ENCODE measurements at places on chromosomes 5 and 9.

DNA sequence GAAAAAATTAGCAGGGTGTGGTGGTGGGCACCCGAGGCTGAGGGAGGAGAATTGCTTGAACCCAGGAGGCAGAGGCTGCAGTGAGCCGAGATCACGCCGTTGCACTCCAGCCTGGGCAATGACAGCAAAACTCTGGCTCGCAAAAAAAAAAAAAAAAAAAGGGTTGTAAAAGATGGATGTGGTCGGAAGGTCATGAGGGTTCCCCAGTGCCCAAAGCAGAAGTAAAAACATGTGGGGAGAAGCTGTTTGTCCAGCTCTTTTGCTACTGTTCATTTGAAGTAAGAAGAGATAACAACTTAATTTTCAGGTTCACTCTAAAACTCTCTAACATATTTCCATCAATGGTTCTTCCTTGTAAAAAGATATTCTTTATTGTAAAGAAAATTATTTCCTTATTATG is 57.1 kb upstream of the GOLPH3 start:
- DNase-seq: no peak

GRCh38 chr5:159825551-159826051 is 90.7 kb upstream of the ADRA1B start:
- no peak for DNase-seq

DNA sequence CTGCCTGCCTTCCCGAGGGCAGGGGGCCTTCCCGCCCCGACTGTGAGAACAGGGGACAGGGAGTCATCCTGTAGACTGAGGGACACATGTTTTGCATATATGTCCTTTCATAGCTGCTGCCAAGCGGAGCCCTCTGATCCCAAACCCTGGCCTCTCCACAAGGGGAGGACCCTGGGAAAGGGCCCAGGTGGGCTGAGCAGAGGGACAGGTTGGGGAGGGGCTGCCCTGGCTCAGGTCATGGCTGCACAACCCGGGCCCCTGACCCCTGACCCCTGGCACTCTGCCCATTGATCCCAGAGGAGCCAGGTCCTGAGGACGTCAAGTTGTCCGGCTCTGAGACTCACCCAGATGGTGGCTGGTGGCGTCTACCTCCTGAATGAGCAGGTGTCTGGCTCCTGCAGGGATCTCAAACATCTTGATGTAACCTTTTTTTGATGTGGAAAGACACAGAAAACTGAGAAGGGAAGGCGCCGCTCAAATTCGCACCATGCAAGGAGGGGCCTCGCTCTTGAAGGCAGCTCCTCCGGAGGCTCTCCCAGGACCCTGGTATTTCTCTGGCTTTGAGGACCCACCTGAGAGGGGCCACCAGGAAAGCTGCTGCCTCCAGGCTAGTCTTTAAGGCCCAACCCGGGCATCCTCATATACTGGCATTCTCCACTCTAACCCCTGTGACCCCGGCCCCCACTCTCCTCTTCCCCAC is 71.9 kb downstream of the ZNF354C start:
- DNase-seq: no peak

GRCh38 chr5:168311061-168311566 is 19.7 kb downstream of the WWC1 start:
- DNase-seq: no peak

DNA sequence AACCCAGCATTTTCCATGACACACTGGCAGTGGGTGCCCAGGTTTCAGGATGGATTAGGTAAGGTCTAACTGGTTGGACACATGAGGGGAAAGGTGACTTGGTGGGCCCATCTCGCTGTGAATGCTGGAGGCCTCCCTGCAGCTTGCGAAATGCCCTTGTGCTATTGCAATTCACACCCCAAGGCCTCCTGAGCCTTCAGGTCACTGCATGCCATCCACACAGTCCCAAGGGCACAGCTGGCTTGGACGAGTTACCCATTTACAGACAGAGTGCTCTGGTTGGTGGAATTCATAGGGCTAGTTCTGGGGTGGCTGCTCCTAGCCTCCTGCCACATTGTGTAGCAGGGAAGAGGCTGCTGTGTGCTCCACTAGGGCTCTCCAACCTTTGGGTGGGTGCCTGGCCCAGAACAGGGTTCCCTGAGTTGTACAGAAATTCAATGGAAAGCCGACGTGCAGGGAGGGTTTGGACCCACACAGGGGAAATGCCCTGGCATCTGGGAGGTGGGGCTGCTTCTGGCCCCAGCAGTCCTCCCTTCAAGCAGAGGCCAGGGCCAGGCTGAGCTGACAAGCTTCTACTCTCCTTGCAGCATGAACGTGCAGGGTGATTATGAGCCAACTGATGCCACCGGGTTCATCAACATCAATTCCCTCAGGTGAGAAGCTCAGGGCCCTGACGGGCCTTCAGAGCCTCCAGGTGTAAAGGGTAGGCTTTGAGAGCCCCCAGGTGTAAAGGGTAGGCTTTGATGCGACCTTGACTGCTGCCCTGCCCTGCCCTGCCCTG is 54.3 kb downstream of the ASS1 start:
- DNase-seq: no peak

DNA sequence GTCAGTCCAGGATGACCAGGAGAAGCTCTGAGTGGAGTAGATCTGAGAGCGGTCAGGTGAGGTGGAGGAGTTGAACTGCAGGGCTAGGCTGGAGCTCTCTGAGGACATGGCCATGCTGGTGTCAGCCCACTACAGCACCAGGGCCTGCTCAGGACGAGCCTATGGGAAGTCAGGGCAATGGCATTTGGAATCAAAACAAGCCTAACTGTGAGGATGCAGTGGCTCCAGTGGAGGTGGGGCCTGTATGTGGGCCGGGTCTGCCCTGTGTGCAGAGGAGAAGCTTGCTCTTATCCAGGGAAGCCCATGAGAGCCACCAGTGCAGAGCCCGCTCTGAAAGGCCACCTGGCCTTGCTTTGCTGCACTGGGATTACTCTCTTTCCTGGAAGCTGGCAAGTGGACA is 11.1 kb downstream of the CXCL14 start:
- no peak for DNase-seq

- no peak for DNase-seq
Observed at GRCh38 chr5:757931-758697, 26.4 kb downstream of the ZDHHC11B start.

DNA sequence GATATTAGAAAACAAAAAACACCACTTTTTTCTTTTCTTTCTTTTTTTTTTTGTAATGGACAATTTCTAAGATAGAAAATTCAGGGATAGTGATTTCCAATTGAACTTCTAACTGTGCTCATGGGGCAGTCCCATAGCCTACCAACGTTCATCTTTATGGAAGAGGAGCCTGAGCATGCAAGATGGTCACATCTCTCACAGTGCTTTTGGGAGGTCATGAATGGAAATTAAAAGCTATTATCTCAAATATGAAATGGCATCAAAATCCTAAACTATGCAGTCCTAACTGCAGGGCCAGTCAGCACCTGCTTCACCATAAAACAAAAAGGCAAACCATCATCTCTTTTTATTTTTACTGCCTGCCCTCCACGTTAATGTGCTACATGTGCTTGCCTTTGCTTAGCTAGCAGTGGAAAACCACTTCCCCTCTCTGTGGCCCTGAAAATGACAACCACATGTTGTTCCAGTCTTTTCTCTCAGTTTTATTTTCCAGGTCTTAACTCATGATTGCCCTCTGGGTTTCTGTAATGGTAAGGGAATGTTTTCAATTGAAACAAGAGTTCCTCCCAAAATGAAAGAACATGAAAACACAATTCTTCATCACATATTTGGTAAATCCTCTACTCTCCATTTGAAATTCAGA is 16.7 kb downstream of the IFNB1 start:
- DNase-seq: no peak

- no peak for DNase-seq
Observed at GRCh38 chr5:145854651-145855258, 18.1 kb downstream of the GRXCR2 start.

GRCh38 chr5:73726606-73727231 is 100.7 kb downstream of the ARHGEF28 start:
- DNase-seq: no peak

GRCh38 chr9:128206916-128207910 is 4.0 kb downstream of the DNM1 start:
- no peak for DNase-seq

DNA sequence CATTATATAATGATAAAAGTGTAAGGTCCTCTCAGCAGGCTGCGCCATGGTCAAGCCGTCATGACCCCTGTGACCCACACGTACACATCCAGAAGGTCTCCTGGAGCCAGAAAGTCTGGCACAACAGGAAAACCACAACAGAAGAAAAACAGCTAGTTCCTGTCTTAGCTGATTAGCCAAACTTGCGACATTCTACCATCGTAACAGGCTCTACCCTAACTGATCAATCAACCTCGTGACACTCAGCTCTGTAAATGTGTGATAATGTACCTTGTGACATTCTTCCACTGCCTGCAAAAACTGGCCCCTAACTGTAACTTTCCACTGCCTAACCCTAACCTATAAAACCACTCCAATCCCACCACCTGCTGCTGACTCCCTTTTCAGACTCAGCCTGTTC is 316.4 kb upstream of the TUSC1 start:
- no peak for DNase-seq

DNA sequence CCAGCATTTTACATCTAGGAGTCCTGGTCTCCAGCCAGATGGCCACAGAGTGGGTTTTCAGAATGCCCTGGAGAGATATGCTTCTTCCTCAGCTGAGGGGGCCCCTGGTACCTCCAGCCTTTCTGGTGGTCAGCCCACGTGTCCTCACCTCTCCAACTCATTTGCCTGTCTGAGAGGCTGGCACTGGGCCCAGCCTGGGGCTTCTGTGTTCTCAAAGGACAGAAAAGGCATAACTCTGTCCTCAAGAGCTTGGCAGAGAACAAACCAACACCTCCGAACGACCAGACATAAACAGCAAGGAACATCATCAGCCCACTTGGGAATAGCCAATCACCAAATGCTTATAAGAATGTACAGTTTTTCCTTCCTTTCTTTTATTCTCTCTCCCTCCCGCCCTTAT is 17.1 kb downstream of the ENG start:
- no peak for DNase-seq

GRCh38 chr5:38515092-38515491 is 41.4 kb downstream of the LIFR start:
- DNase-seq: no peak

DNA sequence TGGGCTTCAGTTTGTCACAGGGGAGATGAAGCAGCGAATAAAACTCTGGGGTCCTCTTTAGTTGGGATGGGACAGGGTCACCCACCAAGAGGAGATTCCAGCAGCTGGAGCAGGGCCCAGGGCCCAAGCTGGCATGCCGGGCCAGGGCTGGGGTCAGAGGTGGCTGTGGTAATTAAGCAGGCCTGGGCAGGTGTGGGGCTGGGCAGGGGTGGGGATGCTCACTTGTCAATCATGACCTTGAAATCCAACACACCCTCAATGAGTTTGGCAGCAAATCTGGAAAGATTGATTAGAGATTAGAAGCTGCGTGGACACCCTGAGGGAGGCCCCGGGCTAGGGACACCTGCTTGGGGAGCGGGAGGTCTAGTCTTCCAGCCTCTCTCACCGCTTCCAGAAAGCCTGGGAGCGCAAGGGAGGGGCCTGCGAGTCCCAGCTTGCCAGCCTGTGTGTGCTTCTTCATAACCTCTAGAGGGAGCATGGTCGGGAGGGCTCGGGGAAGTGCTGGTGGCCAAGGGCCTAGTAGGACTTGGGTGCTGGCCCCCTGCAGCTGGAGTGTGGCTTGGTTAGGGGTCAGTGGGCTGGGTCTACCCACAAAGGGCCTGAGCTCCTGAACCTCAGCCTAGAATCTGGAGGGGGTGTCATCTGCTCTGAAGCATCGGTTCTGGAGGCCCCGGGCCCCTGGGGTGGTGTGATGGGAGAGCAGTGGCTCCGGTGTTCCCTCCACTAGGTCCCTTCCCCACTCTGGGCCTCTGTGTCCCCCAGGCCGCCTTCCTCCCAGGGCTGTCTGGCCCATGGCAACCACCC is 7.6 kb downstream of the CRAT start:
- no peak for DNase-seq

DNA sequence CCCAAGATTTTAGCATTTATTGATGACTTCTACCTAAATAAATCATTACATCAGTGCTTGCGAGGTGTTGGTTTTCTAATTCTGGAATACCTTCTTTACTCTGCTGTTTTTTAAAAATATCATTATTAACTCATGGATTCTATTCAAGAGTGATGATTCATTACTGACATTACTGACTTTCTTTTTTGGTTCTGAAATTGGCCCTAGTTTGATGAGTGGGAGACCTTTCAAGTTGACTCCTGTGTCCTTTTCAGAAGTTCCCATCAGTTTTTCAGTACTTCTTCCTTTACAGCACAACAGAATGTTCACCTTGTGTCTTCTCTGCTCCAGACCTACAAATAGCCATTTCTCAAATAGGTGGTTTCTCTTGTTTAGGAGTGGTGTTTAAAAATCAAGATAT is 114.1 kb downstream of the PCSK5 start:
- DNase-seq: no peak

DNA sequence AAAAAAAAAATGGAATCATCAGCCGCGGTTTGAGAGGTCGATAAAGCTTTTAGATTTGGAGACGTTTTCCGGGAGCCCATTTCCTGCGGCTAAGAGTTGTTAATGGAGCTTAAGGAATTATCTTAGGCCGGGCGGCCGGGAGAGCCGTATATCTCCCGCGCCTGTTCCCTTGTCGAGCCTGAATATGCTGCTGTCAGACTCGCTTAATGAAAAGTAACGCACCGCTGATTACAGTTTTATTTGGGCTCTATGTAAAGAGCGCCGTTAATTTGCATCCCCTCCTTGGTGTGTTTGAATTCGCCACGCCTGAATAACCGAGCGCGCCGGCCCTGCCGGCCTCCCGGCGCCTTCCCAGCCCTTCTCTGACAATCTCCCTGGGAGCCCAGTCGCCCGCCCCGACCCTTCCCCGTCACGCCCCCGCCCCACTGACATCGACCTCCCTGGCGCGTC is 7.9 kb downstream of the IRX4 start:
- no peak for DNase-seq

GRCh38 chr5:156846914-156847313 is 3.2 kb upstream of the PPP1R2B start:
- DNase-seq: no peak

- DNase-seq: no peak
Observed at GRCh38 chr5:32358611-32359010, 45.9 kb upstream of the MTMR12 start.

DNA sequence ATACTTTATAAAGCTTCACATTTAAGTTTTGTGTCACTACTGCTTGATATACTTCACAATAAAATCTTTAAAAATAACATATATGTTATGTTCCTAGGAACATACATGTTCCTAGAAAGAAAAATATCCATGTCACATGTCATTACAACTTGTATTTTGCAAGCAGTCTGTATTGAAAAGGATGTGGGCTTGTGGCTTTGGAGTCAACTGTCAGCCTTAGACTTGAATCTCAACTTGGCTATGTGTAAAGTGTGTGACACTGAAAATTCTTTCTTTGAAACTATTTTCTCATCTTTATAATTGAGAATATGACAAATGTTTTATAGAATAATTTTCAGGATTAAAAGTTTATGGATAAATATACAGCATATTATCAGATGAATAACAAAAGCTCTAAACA is 273.1 kb downstream of the KIAA0825 start:
- DNase-seq: no peak

DNA sequence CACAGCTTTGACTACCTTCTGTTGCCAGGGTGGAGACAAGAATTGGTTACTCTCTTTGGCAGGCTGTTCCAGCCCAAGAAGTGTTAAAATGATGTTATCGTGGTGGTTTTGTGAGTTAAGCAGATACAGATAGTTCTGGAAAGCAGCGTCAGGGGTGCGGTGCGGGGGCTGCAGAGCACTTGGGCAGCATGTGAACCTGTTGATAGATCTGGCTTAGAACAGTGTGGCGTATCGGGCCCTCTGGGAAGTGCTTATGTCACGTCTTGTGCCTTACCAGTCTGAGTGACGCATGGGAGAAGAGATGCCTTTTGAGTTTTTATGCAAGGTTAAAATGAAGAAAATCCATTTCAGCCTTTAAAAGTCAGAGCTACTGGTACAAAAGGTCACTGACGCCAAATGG is 152.5 kb downstream of the PRKACG start:
- no peak for DNase-seq

GRCh38 chr5:147248561-147248960 is 13.7 kb downstream of the STK32A start:
- no peak for DNase-seq

All from effector CD8-positive, alpha-beta T cell (primary cell).